ENCODE measurements at places on chromosomes 1 and 21.

- no peak for DNase-seq
Measured at GRCh38 chr1:18511149-18511873, 30.6 kb downstream of the KLHDC7A start.

DNA sequence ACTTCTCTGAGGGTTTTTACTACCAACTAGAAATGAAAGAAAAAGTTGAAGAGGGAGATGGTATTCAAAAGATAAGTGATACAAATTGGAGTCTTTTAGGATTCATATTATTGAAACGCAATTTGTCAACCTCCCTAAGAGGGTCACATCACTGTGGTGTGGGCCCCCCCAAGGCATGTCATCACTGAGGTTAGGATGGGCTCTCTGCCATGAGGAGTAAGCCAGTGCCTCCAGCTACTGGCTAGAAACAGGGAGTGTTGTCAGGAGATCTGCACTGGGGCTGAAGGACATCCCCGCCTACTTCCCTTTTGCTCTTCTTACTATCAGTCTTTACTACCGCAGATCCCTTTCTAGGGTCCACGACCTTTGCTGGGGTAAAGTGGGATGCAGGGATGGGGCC, 25.9 kb downstream of the ITSN1 start:
- peak; percentile 29 for DNase-seq

DNA sequence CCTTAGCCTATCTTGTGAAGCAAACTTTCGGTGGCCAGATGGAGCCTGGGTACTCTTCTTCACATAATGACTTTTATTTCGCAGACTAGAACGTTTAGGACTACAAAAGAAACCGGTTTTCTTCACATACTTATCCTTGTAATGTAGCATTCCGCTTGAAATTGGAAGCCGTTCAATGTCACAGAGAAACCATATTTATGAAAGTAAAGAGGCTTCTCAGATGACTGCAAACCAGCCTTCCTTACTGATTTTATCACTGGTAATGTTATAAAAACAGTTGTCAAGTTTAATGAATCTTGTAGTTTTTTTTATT, 94.1 kb downstream of the PPIAL4G start:
- DNase-seq = no peak

DNA sequence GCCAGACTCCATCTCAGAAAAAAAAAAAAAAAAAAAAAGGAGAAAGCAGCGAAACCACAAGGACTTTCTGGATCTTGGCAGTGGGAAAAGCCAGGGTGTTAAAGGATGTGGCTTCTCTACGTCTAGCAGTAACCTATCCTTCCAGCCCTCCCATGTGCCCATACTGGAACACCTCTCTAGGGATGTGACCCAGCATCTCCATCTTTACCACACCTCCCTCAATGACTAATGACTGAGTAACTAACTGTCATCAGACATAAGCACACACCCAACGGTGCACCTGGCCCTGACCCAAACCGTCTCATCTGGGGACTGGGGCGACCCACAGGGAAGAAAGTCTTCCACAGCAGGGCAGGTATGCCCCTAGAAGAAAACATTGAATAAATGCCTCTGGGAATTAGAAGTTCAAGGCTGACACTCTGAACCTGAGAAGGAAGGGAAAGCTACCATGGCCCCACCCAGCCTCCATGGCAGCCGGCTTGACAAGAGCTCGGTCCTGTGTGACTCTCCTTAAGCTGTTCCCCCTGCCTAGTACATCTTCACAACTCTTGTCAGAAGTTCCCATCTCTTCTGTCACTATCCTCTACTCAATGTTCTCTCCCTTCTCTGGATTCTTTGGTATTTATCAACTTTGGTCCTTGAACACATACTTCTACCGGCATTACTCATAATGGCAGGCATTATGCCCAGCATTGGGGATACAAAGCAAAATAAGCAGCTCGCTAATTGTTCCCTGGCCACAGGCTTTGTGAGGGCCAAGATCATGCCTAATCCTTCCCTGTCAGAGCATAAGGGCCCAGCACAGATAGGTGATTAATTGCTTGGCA, 14.8 kb upstream of the PAQR6 start:
- no peak for DNase-seq

- DNase-seq = no peak
Measured at GRCh38 chr1:208141610-208142192, 102.5 kb downstream of the PLXNA2 start.

- DNase-seq = no peak
Measured at GRCh38 chr1:227889863-227890405, 57.8 kb downstream of the WNT9A start.

DNA sequence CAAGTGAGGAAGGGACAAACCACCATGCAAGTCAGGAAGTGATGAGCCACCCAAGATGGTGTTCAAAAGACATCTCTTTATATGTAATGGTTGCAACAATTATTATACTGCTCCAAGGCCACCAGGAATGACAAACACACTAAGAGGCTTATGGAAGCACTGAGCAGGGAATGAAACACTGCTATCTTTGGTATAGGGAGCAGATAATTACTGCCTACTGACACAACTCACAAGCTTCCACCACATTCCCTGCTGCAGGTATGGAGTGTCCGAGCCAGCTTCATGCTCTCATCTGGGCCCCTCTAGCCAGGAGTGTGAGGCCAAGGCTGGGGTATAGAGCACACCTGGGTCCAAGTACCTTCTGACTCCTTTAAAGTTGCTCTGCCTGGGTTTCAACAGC, 371.4 kb downstream of the HHAT start:
- DNase-seq = no peak

DNA sequence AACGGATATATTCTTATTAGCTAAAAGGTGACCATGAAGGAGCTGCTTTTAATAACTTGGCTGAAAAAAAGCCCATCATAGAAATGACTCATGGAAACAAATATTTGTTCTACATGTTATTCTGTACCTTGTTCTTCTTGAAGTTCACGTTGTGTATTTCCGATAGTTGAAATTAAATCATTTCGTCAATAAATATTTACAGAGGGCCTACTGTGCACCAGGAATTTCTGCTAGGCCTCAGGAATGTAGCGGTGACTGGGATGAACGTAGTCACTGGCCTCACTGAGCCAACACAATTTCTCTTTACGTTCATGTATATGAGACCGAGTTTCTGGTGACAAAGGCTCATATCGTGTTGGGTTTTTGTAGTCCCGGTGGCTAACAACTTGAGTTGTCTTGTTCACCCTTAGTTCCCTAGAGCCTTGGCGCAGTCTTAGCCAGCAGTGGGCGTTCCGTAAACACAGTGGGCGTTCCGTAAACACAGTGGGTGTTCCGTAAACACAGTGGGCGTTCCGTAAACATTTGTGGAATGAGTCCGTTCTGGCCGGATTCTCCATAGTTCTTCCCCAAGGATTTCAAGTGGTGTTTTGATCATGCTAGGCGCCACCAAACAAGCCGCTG, 53.2 kb upstream of the VAMP3 start:
- DNase-seq = no peak

GRCh38 chr1:206872139-206872538, 6.7 kb downstream of the IL20 start:
- DNase-seq = no peak

DNA sequence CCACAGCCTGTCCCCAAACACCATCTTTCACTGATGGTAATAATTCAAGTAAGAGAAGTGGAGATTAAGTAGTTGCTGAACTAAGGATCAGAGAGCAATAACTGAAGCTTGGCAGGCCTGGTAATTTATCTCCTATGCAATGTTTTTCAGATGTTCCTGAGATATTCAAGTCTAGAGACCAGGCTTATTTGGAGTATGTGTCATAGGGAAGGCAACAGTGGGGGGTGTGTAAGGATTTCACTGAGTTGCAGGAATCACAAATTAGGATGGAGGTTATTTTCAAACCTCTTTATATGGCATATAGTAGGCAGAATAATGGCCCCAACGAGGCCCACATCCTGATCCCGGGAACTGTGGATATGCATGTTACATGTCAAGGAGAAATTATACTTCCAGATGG, 171.7 kb downstream of the KCNJ6 start:
- DNase-seq = no peak

GRCh38 chr1:218718977-218719376, 373.8 kb downstream of the TGFB2 start:
- DNase-seq = no peak

GRCh38 chr1:107529511-107530149, 388.8 kb downstream of the NTNG1 start:
- no peak for DNase-seq

DNA sequence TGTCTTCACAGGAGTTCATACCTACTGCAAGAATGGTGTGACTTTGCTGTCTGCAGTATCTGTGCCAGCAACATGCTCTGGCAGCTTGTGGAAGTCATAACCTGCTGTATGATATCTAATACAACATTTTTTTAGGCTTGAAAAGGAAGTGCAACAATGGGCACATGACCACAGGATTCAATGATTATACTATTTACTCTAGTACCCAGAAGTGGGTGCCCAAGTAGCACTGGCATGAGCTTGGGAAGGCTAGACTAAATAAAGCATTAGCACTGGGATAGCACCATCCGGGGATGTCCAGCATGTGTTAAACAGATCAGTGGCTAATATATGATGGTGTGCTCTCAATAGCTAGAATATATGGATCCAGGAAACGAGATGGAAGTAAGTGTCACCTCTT, 98.6 kb upstream of the PDE4B start:
- no peak for DNase-seq

GRCh38 chr1:179029321-179029759, 3.6 kb downstream of the FAM20B start:
- DNase-seq = no peak

DNA sequence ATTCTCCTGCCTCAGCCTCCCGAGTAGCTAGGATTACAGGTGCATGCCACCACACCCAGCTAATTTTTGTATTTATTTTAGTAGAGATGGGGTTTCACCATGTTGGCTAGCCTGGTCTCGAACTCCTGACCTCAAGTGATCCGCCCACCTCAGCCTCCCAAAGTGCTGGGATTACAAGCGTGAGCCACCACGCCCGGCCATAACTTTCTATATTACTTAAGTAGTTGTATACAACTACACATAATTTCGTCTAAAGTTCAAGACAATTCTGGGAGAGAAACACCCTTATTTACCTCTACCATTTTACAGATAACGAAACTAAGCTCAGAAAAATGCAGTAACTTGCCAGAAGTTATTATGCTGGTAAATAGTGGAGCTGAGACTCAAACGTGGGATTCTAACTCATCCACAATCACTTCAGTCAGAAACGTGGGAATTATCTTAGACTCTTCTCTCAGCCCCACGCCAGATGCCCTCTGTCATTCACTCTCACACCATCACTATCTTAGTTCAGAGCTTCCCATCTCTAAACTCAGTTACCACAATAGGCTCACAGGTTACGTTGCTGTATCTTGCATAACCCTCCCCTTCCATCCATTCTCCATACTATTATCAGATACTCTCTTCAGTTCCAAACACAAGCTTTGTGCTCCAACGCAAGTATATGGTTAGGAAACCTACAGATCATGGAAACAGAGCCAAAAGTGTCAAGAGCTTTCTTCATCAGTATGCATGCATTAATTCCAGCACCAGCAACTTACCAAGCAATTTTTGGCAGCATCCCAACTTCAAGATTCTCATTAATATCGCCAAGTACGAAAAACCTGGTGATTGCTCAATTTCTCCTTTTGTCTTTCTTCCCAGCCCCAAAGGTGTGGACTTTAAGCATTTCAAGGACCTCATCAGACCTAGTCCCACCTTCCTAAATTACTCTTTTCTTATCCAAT, 69.3 kb downstream of the RERE start:
- DNase-seq = no peak

- no peak for DNase-seq
Measured at GRCh38 chr1:192587386-192588266, 12.1 kb downstream of the RGS1 start.

DNA sequence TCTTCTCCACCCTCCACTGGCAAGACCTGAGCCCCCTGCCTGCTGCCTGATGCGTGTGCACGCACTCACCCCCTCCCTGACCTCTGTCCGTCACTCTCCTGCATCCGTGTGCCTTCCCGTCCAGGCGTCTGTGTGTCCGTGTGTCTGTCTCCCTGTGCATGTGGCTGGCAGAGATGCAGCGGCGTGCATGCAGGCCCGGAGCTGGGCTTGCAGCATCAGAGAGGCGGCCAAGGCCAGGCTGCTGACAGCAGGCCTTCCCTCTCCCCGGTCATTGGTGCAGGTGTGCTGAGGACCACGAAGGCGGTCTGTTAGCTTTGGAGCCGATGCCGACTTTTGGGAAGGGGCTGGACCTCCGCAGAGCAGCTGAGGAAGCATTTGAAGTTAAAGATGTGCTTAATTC, 22.8 kb upstream of the ARHGEF16 start:
- DNase-seq = peak; percentile 26

- DNase-seq = peak; percentile 56
Measured at GRCh38 chr1:93878501-93878888, 511 bp downstream of the DNTTIP2 start.

- DNase-seq = no peak
Measured at GRCh38 chr1:89929467-89930063, 65.3 kb upstream of the ZNF326 start.

GRCh38 chr1:213972141-213972540, 15.6 kb upstream of the PROX1 start:
- no peak for DNase-seq

DNA sequence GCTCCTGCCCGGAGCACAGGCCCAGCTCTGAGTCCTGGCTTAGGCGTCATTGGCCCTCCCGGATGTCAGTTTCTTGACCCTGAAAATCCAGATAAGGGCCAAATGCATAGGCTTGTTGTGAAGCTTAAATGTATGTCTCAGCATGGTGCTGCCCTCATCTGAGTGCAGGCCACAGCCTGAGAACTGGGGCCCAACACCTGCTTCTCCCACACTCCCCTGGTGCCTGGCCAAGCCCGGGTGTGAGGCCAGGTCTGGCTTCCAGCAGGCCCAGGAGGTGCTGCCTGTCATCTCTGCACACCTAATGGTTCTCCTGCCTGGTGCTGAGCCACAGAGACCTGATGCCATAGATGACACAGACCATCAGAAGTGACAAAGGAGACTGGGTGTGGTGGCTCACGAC, 14.0 kb downstream of the MX2 start:
- DNase-seq = no peak

- DNase-seq = no peak
Measured at GRCh38 chr21:37644636-37645035, 271.6 kb downstream of the KCNJ6 start.

GRCh38 chr21:18350216-18350615, 53.4 kb downstream of the TMPRSS15 start:
- DNase-seq = no peak

DNA sequence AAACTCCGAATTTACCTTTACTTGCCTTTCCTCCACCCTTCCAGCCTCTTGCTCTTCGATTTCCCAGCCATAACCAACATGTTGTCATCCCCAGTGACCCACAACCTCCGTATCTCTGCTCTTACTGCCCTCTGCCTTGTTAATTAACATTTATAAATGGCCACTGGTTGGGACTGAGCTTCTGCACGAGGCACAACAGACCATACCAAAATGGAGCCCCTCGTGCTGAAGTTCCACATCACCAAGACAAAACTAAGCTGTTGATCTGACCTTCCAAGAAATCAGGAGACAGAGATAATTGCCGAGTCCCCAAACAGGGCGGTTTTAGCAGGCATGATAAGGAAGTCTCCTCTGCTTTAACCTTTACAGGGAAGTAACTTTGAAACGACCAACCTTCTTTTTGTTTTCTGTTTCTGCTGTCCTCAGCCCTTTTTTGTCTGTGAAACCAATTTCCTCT, 71.9 kb downstream of the NMNAT2 start:
- DNase-seq = no peak
